NCI-H1694 treated with DMSO at 0.1 percent for 48 hours (cell line): ENCODE measurements at places on chromosomes 13 and 19.

GRCh38 chr19:1211494-1212234, 6.1 kb downstream of the STK11 start:
- no peak for DNase-seq

- peak; percentile 8 for DNase-seq
Measured at GRCh38 chr19:36963280-36963679, 47.1 kb downstream of the ZNF568 start.

DNA sequence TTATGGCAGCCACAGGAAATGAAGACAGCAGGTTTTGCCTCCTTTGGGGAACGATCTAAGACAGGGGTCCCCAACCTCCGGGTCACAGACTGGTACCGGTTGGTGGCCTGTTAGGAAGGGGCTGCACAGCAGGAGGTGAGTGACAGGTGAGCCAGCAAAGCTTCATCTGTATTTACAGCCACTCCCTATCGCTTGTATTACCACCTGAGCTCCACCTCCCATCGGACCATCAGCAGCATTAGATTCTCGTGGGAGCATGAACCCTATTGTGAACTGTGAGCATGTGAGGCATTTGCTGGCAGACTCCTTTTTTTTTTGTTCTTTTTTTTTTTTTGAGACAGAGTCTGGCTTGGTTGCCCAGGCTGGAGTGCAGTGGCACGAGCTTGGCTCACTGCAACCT, 22.2 kb downstream of the F2RL3 start:
- DNase-seq: no peak

GRCh38 chr19:16185123-16185767, at the start of gene FAM32A:
Gene FAM32A, plus strand, starts transcription at chr19:16185410. Its CDS starts 33 bp downstream, at chr19:16185443.
- peak; percentile 95 for DNase-seq

DNA sequence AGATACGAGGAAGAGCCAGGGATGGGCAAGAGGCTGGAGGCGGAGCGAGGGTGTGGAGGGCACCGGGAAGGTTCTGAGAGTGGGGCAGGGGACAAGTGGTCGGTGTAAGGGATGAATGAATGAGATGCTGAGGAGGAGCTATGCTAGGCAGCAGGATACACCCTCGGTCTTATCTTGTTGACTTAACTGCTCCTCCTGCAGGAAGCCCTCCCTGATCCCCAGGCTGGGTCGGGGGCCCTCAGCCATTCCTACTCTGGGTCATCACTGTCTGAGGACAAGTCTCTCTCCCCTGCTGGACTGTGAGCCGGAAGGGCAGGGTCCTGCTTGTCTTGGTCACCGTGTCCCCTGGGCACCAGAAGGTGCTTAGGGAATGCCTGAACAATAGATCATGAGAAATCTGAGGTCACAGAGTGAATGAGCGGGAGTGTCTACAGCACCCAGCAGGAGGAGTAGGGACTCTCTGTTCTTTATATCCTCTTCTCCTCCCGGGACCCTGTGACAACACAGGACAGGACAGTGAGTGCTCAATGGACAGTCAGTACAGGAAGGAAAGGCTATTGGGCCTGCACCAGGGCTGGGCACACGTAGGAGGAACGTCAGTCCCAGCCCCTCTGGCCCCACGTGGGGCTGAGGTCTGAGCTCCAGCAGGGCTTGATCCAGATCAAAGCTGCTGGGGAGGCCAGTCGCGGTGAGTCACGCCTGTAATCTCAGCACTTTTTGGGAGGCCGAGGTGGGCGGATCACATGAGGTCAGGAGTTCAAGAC, 6.5 kb downstream of the NKPD1 start:
- DNase-seq: no peak

DNA sequence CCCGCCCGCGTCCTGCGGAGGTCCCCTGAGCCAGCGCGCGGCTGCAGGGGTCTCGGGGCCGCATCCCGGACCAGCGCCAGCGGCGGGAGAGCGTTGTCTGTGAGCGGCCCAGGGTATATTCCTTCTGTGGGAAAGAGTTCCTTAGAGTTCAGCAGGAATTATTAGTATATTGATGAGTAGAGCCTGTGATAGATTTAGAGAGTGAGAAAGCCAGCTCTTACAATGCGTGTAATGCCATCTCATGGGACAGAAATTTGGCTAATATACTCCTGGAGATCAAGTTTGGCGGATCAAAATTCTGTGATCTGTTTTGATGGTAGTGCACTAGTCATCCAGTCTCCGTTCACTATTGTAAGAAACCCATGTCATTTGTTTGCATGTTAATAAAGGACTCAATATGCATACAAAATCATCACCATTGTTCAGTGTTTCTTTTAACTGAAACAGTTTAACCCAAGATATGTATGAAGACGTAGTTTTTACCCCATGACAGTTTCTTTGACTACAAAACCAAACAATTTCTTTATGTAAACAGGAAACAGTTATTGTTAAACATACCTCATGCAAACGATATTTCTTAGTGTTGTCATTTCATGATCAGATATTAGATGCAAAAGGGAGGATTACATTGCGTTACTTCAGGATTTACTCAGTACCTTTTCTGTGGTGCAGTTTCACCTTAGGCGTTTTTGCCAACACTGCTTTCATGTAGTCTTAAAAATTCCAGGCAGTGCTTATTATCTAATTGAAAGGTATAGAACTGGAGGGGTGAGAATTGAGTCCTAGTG, 9.9 kb downstream of the TNFRSF19 start:
- no peak for DNase-seq

GRCh38 chr13:64767054-64767453, 2463.1 kb downstream of the PCDH9 start:
- peak; percentile 1 for DNase-seq

DNA sequence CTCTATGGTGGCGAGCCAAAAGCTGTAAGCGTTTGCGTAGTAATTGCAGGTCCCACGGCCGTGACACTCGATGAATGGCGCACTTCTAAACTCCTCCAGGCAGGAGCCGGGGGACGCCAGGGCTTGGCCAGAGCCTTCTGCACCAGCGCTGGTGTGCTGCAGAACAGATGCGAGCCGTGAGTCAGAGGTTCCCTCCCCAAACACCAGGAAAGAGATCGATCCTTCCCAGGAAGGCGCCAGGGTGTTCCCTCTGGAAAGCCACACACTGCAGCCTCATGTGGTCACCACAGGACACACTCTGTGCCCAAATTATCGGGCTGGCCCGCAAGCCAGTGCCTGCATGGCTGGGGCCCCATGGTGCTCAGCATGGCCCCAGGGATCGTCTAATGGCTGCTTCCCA, 154.6 kb downstream of the COL4A1 start:
- DNase-seq: no peak

GRCh38 chr19:7265963-7266362, 28.3 kb downstream of the INSR start:
- DNase-seq: no peak

DNA sequence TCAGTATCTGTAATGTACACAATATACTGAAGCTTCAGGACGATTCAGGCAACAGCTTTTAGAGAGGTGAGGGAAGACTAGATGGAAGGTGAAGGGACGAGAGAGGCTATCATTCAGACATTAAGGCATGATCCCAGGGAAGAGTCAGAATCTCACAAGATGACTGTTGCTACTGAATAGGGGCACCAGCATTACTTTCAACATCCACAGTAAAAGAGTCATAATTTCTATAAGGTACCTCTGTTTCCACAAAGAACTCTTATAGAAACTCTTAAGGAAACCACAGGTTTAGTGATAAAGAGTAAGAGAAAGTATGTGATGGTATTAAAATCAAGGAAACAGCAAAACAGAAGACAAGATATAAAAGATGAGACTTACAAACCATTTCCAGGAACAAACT, 23.0 kb downstream of the LCP1 start:
- no peak for DNase-seq

- DNase-seq: peak; percentile 18
Measured at GRCh38 chr19:56107626-56108351, 13.3 kb downstream of the ZNF787 start.

- no peak for DNase-seq
Measured at GRCh38 chr13:45473627-45474026, 8.9 kb downstream of the COG3 start.
